ENCODE measurements at places on chromosomes 2 and 18.

- DNase-seq = no peak
Measured at GRCh38 chr2:186757009-186757408, 63.1 kb downstream of the FAM171B start.

DNA sequence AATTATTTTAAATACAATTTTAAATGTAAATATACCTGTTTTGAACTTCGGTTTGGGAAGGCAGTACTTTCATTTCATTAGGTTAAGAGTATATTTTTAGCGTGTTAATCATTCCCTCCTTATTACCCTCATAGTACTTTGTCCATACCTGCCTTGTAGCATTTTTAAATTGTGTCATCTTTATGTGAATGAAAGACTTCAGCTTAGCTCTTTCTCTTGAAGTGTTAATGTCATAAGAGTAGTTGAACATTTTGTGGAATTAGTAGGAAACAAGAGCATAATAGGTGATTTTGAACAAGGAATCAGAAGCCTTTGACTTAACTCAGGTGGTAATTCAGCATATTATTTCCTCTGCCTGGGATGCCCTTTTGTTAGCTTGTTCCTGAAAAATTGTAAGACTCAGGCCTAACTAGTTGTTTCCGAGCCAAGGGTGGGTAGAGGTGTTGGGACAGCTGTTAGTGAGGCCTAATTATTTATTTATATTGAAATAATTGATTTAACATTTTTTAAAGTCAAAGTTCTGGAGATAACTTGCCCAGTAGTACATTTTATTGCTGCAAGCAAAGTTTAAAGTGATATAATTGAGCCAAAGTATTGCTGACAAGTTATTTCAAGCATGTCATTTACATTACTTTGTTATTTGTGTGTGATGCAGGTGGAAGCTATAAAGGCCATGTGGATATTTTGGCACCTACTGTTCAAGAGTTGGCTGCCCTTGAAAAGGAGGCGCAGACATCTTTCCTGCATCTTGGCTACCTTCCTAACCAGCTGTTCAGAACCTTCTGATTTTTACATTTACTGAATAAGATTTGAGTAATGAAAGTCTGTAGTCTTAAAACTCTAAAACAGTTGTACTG lies 38.7 kb downstream of the DDX1 start:
- DNase-seq = no peak

DNA sequence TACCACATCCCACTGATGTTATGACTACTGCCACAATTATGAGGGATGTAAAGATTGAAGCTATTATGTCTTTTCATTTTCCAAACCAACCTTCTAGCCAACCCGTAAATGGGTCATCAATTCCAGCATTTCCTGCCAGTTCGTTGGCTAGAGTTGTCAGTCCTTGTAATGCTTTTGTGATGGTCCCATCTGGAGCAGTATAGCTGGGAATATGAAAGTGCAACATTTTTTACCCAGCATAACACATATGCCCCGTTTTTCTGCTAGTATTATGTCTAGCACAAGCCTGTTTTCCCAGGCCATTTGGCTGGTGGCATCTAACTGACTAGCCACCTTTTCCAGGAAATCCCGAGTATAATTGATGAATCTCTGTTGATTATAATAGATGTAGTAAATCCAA lies 1501.6 kb upstream of the SLC39A10 start:
- DNase-seq = no peak

DNA sequence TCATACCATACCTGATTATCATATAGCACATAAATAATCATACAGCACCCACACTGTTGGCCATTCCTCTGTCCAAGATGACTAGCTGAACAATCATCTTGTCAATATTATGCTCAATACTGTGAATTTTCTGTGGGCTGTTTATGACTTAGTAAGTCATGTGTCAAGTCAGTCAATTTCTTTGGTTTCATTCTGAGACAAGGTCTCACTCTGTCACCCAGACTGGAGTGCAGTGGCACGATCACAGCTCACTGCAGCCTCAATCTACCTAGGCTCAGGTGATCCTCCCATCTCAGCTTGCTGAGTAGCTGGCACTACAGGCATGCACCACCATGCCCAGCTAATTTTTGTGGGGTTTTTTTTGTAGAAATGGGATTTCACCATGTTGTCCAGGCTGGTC lies 5.7 kb downstream of the MCM6 start:
- no peak for DNase-seq

DNA sequence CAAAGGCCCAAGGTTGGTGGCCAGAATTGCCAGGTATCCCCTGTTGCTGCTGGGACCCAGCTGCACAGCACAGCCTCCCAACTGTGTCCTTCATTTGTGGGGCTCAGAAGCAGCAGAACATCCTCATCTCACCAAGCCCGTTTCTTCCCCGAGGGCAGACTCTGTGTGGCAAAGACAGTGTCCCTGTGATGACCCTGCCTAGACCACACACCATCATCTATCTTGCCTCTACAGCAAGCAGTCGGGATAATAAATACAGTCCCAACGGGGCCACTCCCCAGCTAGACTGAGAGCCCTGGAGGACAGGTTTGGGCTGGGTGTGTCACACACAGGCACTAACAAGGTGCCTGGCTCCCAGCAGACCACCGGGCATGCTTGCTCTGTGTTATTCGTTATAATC lies 93.4 kb downstream of the PTGR3 start:
- no peak for DNase-seq

DNA sequence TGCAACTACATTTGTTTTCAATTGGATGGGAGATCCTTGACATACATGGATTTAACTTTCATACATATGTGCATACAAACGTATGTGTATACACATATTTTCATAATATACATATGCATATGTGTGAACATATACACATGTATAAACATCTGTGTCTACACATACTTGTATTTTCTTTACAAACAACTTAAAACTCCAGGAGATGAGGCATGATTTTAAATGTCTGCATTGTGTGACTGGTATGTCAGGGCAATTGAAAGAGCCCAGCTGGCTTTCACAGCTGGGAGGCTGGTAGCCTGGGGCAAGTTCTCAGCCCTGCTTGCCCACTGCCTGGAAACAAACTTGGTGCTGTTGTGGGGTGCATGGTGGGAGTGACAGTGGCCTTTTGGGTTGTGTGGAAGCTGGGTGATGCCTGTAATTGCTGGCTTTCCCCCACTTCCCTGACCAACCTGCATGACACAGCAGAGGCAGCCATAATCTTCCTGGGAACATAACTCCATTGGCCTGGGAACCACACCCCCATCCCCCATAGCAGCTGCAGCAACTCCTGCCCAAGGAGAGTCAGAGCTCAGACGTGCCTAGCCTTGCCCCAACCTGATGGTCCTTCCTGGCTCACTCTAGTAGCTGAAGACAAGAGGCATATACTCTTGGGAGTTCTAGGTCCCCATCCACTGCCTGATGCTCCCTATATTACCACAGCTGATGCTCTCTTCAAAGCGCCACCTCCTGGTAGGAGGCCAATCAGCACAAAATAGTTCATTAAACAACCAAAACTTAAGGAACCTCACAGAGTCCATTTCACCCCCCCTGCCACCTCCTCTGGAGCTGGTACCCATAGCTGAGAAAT lies 158.3 kb downstream of the CERS6 start:
- no peak for DNase-seq

- peak; percentile 68 for DNase-seq
Measured at GRCh38 chr18:23994361-23994902, 20.1 kb upstream of the TTC39C start.

GRCh38 chr2:60853531-60853930 lies 27.8 kb upstream of the REL start:
- DNase-seq = no peak

DNA sequence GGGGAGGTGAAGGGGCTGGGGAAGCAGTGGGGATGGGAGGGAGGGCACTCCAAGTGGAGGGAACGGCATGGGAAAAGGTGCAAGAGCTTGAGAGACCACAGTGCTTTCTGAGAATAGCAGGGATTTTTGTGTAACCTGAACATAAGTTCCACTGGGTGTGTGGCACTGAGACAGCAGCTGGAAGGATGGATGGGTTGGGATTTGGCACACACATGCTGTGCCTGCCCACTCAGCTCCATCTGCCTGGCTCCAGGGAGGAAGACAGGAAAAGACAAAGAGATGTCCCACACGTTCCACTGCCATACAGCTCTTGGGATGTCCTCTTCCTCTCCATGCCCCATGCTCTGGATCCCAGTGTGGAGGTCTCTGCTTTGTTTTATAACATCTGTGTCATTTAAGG lies 114.1 kb upstream of the TEX51 start:
- no peak for DNase-seq

DNA sequence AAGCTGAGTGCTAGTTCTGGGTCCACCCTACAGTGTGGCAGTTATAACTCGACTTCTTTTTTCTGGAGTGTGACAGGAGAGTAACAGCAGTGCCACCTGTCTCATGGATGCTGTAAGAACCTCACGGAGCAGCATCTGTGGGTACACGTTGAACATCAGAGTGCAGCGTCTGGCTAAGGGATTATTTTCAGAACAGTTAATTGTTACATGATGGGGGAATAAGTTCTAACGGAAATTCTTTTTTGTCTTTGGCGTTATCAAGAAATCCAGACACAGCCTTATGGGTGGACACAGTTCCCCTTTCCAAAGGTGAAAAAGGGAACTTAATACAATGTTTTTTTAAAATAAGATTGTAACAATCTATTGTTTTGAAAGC lies 28.3 kb upstream of the TOGARAM2 start:
- no peak for DNase-seq

- no peak for DNase-seq
Measured at GRCh38 chr2:30511122-30512083, 64.4 kb downstream of the LCLAT1 start.

- no peak for DNase-seq
Measured at GRCh38 chr2:3024401-3024935, 353.1 kb downstream of the EIPR1 start.

DNA sequence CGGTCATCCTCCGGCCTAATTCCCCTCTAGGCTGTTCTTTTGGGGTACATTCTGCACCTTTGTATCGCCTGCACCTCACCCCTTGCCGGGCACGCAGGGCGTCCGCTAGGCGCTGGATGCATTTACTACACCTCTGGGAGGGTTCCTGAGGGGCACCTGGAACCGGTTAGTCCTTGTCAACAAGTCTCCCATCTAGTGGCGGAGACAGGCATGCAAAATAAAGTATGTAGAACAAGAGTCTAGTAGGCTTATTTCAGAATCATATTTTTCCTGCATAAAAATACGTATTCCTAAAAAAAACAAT lies 705 bp upstream of the TEX261 start:
- peak; percentile 66 for DNase-seq

GRCh38 chr18:54532962-54533361 lies 58.1 kb upstream of the DYNAP start:
- no peak for DNase-seq

DNA sequence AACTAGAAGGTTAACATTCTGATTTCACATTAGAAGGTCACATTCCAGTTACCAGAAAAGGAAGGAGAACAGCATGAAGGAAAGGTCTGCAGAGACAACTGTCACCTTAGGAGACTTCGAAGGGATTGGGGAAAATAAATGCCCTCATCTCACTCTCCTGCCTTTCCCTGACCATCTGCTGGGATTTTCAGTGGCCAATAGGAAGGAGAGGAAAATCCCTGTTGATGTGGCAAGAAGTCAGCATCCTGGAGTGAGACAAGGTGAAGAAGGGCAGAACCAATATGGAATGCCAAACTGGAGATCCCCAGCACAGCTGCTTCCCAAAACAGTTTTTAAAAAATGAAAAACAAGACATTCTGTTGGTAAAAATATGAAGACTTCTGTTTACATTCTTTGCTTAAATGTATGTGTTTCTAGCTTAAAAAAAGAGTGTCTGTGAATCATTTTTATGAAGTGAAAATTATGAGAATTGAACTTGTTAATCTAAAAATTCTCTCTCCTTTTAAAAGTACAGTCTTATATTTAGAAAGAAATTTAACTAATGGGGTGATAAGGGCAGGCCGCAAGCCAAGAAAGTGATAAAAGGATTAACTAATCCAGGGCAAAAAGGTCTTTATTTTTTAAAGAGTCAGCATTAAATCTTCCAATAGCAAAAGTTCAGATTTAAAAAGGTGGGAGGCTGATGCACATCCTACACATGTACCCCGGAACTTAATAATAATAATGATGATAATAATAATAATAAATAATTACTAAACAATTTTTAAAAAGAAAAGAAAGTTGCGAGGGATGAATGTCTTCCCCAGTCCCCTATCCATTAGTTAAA lies 160.6 kb upstream of the DOK6 start:
- no peak for DNase-seq

GRCh38 chr2:229835596-229836283 lies 86.1 kb downstream of the TRIP12 start:
- DNase-seq = peak; percentile 47
